Inflammatory macrophage treated with lipopolysaccharide for 4 hours (primary cell): ENCODE measurements at places on chromosomes 7 and 10.

- no peak for DNase-seq
Measured at GRCh38 chr10:15660990-15661389, 58.7 kb downstream of the ITGA8 start.

DNA sequence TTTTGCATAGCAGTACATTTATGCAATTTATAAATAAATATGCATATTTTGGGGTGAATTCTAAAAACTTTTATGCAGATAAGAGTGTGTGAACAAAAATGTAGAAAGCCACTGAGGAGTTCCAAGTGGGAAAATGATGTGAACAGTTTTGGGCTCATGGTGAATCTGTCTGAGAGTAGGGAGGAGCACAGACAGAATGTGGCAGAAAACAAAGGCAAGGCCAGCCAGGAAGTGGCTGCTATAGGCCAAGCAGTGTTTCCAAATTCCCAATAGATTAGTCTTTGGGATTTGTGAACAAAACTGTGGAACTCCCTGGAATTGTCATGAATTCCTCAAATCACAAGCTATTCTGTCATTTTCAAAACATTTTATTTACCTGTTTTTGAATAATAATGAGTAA lies 73.6 kb upstream of the AMPH start:
- no peak for DNase-seq

- DNase-seq: peak; percentile 46
Measured at GRCh38 chr10:50326757-50327701, 75.7 kb upstream of the ASAH2 start.

GRCh38 chr7:26675143-26675887 lies 189.1 kb downstream of the SKAP2 start:
- peak; percentile 24 for DNase-seq

DNA sequence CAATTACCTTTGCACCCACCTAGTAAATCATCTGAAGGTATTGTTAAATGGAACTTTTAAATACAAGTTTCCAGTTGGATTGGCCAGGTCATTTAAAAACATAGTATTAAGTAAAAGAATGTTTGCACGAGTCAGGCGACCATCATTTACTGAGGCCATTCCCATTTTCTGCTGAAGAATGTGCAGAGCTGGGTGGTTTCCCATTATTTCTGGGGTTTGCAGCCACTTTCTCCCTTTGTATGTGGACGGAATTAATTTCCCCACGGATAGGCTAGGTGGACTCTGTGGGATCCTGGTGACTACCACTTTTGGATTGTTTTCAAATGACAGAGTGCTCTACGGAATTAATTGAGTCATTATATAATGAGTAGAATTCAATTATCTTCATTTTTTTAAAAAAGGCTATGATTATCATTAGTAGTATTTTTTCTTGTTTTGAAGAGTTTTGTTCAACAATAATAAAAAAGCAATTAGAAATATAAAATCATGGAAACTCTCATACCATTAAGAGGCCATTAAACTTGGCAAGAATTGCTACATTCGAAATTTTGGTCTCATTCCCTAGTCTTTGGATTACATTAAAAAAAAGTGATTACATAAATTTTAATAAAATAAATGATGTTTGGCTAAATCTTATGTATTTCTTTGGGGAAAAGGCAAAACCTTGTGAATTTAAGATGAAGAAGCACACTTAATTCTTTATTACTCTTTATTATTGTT lies 120.4 kb upstream of the FZD8 start:
- no peak for DNase-seq

- no peak for DNase-seq
Measured at GRCh38 chr10:16699435-16700057, 117.7 kb downstream of the RSU1 start.

DNA sequence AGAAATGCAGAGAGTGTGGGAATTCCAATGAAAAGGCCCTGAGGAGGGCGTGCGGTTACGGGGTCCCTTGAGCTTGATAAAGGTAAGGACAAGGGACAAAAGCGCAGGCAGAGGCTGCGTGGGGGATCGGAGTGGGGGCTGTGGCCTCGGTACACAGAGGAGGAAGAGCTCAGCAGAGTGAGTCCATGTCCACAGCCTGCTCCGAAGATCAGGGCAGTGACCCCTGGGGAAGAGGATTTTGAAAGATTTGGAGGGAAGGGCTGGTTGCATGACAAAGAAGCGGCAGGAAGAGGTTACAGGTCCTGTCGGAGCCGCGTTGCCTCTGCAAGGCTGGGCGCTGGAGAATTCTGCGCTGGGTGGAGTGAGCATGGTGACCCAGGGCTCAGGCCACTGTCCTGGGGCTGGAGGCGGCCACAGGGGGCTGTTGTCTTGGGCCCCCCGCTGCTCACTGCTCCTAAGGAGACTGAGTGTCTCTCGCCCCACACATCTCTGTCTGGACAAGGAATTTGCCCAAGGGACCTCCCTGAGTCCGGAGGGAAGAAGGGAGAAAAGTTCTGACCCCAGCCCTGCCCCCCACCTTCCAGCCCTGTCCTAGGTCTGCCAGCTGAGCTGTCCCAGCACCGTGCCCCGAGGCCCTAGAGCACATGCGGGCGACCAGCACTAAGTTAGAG lies 69.8 kb upstream of the INSIG1 start:
- no peak for DNase-seq

- DNase-seq: no peak
Measured at GRCh38 chr7:28773423-28774145, 184.5 kb downstream of the TRIL start.

GRCh38 chr7:55690-56248 lies 136.6 kb upstream of the FAM20C start:
- DNase-seq: no peak

DNA sequence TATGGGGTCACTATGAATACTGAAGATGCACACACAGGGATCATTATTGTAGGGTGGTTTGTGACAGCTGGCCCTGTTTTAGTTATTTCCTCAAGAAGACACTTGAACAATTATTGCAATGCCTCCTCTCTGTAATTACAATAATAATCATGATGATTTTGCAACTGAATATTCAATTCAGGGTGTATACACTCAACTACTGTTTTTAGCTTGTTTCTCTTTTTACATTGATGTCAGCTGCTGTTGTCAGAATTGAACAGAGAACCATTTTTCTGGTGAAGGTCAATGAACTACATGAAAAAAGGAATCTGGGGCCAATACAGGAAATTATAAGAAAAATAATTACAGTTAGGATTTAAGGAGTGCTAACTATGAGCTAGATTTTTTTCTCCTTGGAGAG lies 28.6 kb upstream of the MKLN1 start:
- peak; percentile 8 for DNase-seq

GRCh38 chr7:8068892-8069686 lies 100.5 kb downstream of the GLCCI1 start:
- no peak for DNase-seq

DNA sequence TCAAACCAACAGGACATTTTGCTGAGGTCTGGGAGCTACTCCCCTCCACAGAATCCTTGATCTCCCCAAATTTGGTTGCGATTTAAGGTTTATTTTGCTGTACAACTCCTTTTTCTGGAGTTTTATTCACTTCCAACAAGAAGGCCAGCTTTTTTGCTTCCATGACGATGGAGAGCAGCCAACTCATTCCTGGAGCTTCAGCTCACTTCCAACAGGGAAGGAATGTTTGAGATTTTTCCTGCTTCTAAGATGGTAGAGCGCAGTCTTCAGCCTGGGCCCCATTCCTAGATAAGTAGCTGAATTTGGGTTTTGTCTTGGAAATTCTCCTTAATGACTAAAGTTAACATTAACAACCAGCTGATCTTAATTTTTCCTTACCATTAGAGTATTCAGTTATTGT lies 30.9 kb upstream of the CREB3L2 start:
- DNase-seq: no peak

DNA sequence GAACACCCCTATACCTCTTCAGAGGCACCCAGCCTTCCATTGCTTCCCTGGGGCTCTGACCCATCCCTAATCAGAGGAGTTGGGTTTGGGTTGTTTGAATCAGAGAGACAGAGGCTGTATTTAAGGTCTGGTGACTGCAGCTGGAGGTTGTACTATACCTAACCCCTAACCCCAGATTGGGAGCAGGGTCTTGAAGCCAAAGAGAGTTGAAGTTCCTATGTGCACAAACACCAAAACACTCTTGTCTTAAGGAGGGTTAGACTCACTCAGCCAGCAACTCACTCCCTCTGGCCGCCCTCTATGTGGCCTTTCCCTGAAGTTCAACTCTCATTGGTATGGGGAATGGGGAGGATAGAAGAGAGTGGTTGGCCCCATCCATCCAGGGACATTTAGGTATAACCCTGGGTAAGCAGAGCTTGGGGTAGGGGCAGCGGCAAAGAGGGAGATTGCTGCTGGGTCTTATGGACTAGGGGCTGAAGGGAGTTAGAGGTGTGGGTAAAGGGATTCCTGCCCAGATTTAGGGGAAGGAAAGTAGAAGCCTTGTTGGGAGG lies 80.0 kb downstream of the PAX2 start:
- no peak for DNase-seq

DNA sequence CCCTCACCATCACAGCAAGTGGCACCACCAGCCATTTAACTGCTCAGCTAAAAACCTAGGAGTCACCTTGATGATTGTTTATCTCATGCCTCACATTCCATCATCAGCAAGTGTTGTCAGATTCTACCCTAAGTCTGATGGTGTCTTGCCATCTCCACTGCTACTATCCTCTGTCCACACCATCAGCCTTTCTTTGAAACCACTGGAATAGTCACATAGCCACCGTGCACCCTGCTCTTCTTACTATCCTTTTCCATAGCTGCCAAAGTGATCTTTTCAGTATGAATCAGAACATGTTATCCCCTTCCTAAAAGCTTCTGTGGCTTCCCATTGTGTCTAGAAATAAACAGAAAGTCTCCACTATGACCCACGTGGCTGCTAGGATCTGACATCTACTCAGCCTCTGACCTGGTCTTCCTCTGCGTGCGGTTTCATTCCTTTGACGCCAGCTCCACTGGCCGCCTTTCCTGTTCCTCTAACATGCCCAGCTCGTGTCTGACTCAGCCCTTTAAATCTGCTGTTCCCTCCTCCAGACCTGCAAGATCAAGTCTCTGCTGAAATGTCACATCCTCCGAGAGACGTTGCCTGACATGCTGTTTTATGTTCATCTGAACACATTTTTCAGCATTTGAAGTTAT lies 16.5 kb upstream of the CHN2 start:
- DNase-seq: peak; percentile 95

- no peak for DNase-seq
Measured at GRCh38 chr10:46556515-46557318, at the start of gene GPRIN2. Gene GPRIN2 (minus strand): TSS chr10:46556658. CDS start chr10:46550736, 5,922 bp downstream.
